ENCODE measurements at places on chromosomes 5 and 9. TPM values are rescaled to one million over a fixed set of nuclear protein-coding genes. Genes with fewer than 3 reads are reported as not detected.

PCDHGA5 gene
- 2.1 TPM for total RNA-seq

DNA sequence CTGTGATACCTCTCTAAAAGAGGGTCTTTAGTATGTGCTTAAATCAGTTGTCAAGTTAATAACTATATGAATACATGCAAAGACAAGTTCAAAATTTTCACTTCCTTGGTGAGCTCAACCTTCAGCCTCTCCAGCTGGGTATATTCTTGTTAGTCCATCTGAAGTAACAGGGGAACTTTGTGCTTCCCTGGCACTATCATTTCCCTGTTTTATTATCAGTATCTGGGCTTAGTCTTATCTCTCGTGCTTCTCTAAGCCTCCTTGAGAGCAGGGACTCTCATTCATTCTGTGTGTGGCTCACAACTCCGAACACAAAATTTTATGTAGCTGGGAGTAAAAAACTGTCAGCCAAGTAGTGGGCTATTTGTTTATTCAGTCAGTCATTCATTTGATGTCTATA, 175.9 kb upstream of the MAP3K1 start:
- DNase-seq: no peak

OTULINL gene
- total RNA-seq: 0.34 TPM

ACOT12 gene
- not detected for total RNA-seq

DNA sequence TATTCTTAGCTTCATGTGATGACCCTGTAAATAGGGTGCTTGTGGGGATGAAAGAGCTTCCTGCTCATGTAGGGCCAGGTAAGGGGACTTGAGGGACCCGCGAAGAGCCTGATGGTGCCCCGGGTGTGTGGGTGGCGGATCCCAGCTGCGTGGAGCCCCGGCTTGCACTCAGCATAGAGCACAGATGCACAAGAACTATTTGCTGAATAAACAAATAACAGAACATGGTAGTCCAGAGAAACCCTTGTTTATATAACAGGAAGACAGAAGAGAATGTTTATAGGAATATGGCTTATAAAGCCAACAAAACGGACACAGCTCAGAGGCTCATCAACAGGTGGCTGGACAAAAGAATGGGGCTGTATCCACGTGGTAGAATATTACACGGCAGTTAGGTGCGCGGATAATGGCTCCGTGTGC, 106.9 kb upstream of the COL5A1 start:
- DNase-seq: no peak

DNA sequence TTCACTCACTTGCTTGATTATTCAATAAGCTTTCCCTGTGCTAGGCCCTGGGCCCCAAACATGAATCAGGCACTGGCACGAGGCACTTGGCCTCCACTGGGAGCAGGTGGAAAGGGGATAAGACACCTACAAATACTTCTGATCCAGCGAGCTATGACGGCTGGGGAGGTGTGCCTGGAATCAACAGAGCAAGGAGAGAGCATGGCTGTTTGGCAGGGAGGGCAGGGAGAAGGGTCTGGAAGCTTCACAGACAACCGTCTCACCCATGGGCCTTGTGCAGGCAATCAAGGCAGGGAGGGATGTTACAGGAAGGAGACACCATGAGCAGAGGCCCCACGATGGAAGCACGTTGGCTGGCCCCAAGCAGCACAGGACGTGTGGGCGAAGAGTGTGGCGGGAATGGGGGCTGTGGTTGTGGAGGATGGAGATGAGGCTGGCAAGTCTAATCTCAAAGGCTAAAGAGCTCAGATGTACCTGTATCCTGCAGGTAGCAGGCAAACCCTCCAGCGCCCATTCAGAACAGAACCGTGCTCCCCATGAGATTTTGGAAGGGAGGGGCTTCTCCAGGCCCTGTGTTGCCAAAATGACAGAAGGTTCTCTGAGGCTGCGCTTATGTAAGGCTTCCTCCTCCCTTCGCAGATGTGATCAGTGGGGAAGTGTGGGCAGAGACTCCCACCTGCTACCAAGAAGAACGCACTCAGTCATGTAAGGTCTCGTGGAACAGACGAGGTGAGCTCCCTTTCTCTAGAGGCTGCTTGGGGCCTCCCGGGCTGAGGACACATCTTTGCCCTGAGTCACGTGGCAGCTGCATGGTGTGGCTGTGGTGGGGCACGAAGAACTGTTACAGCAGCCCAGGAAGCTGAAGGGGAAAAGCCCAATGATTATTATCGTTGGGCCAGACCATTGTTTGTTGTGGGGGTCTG, 189.7 kb downstream of the DAB2IP start:
- no peak for DNase-seq

IRX2 gene
- total RNA-seq: not detected

GRCh38 chr5:60350794-60351193, 349.2 kb downstream of the DEPDC1B start:
- DNase-seq: no peak

DNA sequence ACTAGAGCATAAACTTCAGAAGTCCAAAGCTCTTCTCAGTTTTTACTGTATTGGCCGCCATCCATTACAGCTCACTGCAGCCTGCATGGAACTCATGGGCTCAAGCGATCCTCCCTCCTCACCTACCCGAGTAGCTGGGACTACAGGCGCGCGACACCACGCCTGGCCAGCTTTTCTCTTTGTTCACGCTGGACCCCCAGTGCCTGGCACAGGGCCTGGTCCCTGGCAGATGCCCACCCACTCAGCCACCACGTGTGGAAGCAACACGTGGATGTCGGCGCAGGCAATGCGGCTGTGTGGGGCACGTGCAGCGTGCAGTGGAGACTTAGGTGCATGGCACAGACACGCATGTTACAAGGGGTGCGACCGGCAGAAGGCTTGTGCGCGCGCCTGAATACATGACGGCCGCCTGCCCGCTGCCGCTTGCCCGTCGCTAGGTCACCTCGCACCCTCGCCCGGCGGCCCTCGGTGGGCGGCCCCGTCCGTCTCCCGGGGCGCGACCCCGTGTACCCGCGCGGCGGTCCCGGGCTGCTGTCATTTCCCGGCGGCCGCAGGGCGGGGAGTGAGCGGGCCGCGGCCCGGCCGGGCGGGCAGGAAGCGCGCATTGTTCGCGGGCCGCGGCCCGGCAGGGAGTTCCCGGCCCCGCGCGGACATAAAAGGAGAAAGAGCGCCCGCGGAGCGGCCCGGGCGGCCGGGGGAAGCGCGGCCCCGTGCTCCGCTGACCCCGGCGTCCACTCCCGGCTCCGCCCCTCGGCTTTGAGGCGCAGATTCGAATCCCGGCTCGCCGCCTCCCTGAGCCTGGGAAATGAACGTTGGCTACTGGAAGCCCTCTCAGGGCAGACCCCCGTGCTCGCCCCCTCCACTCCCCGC, 24.1 kb upstream of the PTGS1 start:
- DNase-seq: no peak

GRCh38 chr5:179559284-179560252, 9.2 kb downstream of the RUFY1 start:
- DNase-seq: peak; percentile 87

- DNase-seq: no peak
These were observed 21.4 kb downstream of the GOLGA2 start for GRCh38 chr9:128254362-128254761.

DNA sequence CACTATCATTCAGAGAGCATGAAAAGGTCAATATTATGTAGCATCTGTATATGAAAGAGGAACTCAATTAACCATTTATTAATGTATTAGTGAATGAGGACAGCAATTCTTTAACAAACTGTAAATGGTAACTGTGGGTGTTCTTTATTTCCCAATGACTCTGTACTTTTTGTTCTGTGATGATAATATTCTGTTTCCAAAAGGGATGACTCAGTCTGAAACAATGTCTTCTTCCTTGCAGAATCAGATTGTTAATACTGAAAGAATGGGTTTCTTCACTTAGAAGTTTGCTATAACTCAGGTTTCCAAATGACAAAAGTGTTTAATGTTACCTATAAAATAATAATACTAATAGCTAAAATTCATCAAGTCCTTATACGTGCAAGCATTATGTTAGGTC, 1518.7 kb upstream of the WWC1 start:
- no peak for DNase-seq

- no peak for DNase-seq
These were observed 20.6 kb downstream of the SHB start for GRCh38 chr9:38048316-38048969.

GRCh38 chr9:104589626-104590025, 9.6 kb downstream of the OR13C5 start:
- no peak for DNase-seq

LECT2 gene
- total RNA-seq: not detected

CLINT1 gene
- total RNA-seq: 83.0 TPM

DNA sequence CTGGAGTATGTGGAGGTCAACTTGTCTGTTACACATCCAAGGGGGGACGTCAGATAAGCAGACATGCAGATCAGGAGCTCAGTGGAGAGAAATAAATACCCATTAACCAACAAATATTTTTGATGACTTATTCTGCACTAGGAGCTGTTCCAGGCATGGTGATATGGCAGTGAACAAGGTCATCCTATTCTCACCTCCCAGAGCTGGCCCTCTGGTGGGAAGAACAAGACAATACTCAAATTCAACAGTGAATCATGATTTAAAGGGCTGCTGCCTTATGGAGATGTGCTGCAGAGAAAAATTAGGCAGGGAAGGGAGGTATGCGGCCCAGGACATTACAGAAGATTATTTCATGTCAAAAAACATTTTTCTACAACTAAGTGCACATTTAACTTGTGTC, 36.5 kb downstream of the SYK start:
- no peak for DNase-seq

CAMK4 gene
- 5.8 TPM for total RNA-seq

ADAMTSL2 gene
- total RNA-seq: 0.05 TPM

GRCh38 chr5:126686451-126687126, 85.8 kb downstream of the PHAX start:
- no peak for DNase-seq

TUBB4B gene
- 400 TPM for total RNA-seq

DNA sequence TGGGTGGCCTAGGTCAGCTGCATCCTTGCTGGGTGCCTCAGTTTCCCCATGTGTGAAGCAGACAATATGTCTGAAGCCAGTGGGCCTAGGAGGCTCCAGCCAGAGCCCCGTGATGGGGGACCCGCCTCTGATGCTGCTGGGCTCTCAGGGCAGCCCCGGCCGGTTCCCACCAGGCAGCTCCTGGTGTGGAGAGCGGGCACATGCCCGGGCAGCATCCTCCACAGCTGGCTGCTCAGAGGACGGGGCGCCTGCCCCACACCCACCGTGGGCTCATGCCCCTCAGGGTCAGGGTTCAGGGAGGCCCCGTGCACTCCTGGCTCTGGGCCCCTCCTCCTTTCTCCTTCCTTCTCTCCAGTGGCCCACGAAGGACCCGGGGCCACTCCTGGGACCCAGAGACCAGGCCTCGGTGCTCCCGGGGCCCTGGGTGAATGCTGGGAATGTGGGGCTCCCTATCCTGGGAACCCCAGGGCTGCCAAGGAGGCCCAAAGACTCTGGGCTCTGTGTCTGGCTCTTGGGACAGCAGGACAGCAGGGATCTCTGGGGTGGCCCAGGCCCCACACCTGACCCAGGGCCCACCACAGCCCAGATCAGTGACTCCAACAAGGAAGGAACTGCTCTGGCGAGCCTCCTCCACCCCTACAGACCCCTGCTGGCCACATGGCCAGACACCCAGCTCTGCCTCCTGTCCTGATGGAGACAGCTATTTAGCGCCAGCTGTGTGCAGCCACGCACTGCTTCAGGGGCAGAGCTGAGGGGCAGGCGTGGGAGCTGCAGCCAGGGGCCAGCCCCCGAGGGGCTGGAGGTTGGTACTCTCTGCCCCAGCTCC, 39.5 kb upstream of the EGFL7 start:
- no peak for DNase-seq

GRCh38 chr5:60209146-60209840, 315.8 kb upstream of the PDE4D start:
- peak; percentile 23 for DNase-seq

- DNase-seq: peak; percentile 33
These were observed 65.9 kb downstream of the SHOC1 start for GRCh38 chr9:111728617-111729366.

GRCh38 chr5:171714261-171714660, 71.4 kb upstream of the SMIM23 start:
- DNase-seq: no peak

- no peak for DNase-seq
These were observed 146.9 kb downstream of the TENT4A start for GRCh38 chr5:6859951-6860638.

DNA sequence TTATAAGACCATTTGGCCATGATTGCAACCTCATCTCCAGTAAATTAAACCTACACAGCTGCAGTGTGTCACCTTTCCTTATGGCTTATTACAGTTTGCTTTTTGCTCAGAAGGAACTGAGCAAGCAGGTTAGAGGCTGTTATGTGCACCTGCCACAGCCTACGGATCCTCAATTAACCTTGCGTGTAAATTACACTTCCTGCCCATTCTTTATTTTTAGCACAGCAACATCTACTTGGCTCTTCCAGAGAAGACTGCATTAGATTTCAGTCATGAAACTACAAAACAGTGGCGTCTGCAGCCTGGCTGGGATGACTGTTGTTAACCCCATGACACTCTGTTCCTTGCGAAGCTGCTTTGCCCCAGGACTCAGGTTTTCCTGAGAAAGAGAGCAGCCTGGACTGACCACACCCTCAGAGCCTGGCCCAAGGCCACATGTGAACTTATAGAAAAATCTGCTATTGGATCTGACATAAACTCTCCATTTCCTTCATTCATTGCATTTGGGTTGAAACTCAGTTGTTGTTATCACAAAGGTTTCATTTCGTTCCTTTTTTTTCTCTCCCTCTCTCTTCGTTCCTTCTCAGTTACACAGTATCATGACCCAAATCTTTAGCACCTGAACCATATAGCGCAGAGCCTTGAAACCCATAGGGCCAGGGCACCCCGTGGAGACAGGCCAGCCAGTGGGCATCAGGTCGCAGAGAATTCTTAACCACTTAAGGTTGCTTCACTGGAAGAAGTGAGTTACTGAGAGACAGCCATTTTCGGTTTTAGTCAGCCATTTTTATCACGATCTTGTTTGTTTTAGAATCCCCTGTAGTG, 138.6 kb downstream of the PALM2AKAP2 start:
- no peak for DNase-seq

TNC gene
- total RNA-seq: 27.0 TPM

- DNase-seq: no peak
These were observed 51.5 kb downstream of the MYO10 start for GRCh38 chr5:16884595-16884994.

DNA sequence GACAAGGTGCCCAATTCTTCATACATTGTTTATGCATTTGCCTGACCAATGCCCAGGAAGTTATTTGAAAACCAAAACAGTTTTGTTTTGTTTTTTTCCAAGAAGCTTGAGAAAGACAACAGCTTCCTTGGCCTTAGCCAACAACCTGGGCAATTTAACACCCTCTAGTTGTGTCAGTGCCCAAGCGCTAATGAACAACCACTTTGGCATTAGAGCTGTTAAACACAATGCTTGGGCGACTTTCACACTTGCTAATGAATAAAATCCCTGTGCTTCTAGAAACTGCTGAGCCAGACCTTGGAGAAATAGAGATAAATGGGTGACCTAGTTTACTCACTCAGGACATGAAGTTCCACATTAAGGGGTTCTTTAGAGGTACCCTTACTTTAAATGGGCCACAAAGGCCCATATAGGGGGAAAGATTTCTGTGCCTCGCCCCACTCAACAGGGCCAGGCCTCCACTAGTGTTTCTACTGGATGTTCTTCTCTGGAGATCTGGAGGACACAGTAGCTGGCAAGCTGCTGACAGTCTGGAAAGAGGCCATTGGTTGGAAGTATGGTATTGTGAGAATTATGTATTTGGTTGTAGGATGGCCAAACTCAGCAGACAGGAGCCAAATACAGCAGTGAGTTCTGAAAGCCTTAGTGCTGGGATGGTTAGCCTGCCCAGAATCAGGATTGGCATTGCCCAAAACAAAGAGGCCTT, 179.8 kb downstream of the DOCK8 start:
- no peak for DNase-seq

EPB41L4A gene
- 26.5 TPM for total RNA-seq

CXCL14 gene
- total RNA-seq: not detected

- DNase-seq: no peak
These were observed 674.3 kb downstream of the ACTL7B start for GRCh38 chr9:108181441-108181840.

Measured in glomerular endothelial cell (primary cell).